ENCODE measurements at places on chromosomes 1 and 21.

- DNase-seq = peak; percentile 38
Measured at GRCh38 chr1:192809307-192810252, 741 bp downstream of the RGS2 start.

GRCh38 chr1:95126366-95126765, 9.2 kb downstream of the TLCD4 start:
- no peak for DNase-seq

- DNase-seq = no peak
Measured at GRCh38 chr21:40158366-40158765, 291.1 kb downstream of the PCP4 start.

DNA sequence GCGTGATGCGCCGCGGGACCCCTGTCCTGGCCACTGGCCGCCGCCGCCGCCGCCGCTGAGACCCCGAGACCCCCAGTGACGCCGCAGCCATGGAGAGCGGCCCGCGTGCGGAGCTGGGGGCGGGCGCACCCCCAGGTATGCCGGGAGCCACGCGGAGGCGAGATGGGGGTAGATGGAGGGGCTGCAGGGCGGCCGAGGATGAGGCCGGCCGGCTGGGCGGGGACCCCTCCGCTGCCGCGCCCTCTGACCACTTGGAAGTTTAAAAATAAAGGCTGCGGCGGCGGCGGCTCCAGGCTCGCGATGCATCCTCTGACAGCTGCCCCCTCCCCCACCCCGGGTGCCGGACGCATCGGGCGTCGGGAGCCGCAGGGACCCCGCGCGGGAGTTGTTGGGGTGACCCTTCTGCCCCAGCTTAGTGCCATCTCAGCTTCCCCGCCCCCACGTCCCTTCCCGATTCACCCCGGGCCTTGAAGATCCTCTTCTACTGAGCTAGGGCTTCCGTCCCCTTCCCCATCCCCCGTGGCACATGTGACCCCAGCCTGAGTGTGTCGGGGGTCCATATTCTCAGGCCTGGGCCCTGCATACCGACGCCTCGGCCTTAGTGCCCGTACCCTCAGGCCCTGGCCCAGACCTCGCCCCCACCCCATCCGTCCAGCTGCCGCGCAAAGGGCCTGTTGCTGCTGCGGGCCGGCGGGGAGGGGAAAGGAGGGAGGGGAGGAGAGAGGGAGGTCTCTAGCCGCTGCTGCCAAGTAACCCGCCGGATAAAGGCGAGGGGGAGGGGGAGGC, 562 bp downstream of the MAP7D1 start:
- no peak for DNase-seq

GRCh38 chr1:159817276-159818041, 9.2 kb upstream of the SLAMF8 start:
- DNase-seq = no peak

- DNase-seq = peak; percentile 75
Measured at GRCh38 chr1:45299981-45300668, 26.6 kb upstream of the HPDL start.

GRCh38 chr1:58789996-58790660, 6.3 kb upstream of the JUN start:
- DNase-seq = no peak

- no peak for DNase-seq
Measured at GRCh38 chr1:119593805-119594204, 54.3 kb downstream of the ZNF697 start.

- DNase-seq = no peak
Measured at GRCh38 chr1:33392206-33392605, 38.7 kb downstream of the PHC2 start.

DNA sequence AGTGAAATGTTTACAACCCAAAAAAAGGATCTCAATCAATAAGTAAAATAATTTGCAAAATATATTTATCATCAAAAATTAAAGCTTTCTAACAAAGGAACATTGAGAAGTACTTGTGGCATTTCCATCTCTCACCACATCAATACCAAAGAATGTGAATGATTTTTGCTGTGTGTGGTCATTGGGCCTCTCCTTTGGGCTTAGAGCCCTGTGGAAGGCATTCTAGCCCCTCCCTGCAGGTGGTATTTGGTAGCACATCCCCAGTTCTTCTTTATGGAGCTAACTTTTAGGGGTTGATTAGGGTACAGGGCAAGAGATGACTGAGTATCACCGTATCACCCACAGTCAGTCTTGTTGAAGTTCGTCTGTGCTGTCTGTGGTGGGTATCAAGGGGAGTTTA, 294.1 kb upstream of the SGIP1 start:
- peak; percentile 54 for DNase-seq

DNA sequence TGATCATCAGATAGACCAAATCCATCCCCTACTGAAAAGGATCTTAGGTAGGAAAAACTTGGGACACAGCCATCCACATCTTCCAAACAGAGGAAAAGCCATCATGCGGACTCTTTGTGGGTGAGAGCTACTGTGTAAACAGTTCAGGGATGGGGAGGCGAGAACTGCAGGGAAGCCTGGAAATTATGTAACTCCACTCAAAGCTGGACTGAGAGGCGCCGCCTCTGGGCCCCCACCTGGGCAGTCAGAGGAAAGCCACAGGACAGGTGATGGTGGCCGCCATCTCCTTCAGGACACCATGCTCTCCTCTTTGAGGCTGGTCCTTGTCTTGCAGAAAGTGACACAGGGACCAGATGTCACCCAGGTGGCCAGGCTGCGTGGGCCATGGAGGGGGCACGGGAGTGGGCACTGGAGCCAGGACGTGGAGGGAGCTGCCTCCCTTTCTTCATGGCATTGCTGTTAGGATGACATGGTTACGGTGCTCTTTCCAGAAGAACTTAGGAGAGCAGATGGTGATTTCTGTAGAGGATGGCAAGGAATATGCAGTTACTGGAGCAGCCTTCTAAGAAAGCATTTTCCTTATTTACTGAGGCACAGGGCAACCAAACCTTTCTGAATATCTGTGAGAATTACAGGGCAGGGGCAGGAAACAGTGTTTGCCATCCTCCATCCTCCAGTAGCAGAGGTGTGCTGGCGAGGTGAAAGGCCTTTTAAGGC, 32.0 kb upstream of the TDRD10 start:
- DNase-seq = no peak

DNA sequence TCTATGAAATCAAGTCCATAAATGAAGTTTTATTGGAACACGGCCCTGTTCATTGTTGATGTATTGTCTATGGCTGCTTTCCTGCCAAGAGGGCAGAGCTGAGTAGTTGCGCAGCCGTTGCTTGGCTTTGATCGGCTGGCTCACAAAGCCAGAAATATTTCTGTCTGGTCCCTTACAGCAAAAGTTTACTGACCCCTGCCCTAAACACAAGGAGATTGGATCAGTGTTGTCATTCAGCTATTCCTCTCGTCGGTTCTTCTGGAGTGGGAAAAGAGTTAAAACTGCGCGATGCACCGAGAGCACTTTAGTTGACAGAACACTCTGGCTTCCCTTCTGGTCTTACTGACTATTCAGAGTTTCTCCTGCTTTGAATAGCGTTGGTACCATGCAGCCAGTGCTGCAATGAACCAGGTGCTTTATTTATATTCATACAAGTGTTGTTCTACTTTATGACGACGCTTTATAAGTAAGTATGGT, 868 bp downstream of the ZBTB40 start:
- DNase-seq = peak; percentile 65

GRCh38 chr1:247430434-247430833, 14.5 kb downstream of the NLRP3 start:
- DNase-seq = no peak

- no peak for DNase-seq
Measured at GRCh38 chr1:180631194-180631765, 542 bp upstream of the XPR1 start.

DNA sequence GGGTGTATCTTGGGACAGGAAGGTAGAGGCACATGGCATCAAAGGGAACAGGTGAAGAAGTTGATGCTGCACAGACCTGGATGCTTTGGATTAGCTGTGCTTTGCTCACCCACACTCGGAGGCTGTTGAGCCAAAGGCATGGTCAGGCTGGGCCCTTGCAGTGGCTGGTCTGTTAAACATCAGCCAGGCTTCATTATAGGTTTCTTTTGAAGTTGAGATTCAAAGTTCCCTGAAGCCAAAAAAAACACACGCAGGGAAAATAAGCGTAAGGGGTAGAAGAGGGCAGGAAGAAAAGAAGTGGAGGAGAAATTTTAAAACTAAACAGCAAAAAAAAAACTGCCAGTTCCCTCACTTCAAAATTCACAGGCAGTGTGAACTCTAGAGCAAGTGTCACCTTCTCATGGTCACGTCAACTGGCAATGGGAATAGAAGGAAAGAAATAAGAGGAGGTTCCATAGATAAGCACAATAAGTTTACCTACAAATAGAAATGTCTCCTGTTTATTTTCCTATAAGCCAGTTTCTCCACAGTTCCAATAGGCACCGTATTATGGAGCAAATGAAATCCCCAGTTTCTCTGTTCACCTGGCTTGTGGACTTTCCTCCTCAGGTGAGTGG, 139.5 kb downstream of the PAPPA2 start:
- no peak for DNase-seq

DNA sequence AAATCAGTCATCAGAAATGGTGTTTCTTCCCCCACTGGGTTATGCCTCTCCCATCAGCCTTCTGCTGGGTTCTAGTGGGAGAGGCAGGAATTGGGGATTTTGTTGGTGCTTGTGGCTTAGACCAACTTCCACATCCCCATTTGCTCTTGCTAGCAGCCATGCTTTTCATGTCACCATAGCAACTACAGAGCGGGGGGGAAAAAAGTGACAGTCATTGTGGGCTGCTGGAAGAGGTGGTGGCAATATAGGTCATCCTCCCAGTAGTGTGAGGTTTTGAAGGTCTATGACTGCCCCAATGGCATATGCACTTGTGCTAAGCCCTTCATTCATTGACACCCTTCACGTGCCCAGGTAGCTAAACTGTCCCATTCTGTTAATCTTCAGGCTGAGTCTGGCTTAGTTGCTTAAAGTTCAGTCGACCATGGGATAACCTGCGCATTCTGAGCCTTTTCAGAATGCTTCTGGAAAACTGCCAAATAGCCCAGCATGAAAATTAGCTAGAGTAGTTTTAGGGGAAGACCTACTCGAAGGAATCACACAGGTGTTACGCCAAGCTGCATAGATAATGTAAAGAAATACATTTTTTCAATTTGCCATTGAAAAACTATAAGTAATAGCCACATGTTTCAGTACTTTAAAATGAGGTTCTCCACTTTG, 53.7 kb upstream of the ZNF326 start:
- DNase-seq = no peak

DNA sequence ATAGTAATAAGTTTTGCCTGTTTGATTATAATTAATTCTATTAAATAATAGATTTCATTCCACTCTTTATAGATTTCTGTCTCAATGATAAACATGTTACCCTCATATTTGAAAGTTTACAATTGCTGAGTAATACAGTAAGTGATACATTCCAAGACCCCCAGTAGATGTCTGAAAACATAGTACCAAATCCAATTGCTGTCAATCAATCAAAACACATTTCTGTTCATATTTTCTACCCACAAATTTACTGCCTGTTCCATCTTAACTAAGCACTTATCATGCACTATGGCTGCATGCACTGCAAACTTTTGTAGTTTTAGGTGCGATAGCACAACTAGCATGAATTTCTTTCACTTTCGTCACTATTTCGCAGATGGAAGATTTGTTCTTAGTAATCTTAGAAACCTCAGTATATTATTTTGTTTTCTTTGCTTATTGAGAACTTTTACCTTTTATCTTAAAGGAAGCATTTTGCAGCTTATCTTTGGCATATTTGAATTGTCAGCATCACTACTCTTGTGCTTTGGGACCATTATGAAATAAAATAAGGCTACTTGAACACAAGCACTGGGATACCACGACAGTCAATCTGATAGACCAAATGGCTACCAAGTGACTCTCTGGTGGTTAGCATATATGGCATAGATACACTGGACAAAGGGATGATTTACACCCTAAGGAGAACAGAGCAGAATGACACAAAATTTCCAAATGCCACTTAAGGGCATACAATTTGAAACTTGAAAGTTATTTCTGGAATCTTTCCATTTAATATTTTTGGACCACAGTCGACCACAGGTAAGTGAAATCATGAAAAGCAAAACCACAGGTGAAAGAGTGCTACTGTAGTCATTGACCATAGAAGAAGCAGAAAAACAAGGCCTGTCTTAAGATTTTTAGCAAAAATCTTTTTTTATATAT, 67.6 kb downstream of the RGS13 start:
- no peak for DNase-seq

GRCh38 chr1:93221913-93222312, 41.4 kb downstream of the CCDC18 start:
- DNase-seq = peak; percentile 7

DNA sequence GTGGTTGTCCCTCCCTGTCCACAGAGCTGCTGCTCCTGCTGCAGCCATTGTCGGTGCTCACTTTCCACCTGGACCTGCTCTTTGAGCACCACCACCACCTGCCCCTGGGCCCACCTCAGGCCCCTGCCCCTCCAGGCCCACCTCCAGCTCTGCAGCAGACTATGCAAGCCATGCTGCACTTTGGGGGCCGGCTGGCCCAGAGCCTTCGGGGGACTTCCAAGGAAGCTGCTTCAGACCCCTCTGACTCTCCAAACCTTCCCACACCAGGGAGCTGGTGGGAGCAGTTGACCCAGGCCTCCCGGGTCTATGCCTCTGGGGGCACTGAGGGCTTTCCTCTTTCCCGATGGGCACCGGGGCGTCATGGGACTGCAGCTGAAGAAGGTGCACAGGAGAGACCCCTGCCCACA, 5.9 kb downstream of the RUSC1 start:
- no peak for DNase-seq

- peak; percentile 47 for DNase-seq
Measured at GRCh38 chr1:209585672-209586071, 2.2 kb downstream of the CAMK1G start.

- DNase-seq = peak; percentile 98
Measured at GRCh38 chr1:59678493-59679228, 136.1 kb upstream of the HOOK1 start.

DNA sequence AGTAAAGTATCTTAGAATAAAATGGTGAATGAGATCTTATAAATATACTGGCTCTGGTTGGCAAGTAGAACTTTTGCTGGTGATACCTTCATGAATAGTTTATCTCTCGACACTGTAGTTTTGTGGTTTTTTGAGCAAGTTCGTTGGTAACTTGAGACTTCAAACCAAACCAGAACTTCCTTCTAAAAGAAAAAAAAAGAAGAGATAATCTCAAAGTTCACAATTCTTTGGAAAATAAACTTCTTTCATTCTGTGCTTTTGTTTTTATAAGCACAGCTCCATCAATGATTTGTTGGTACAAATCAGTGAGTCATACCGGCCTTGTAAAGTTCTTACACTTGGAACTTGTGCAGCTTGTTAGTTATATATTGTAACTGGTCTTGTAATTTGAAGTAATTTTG, 2.3 kb downstream of the HIPK1 start:
- peak; percentile 24 for DNase-seq

GRCh38 chr1:197732187-197732586, 43.1 kb downstream of the DENND1B start:
- no peak for DNase-seq
